Cortex of kidney (tissue), 1 donor: ENCODE measurements at places on chromosomes 5 and 9.

GRCh38 chr5:114458726-114459125 is 96.9 kb downstream of the KCNN2 start:
- DNase-seq: no peak

- DNase-seq: no peak
Measured at GRCh38 chr9:107635101-107635802, 145.7 kb upstream of the KLF4 start.

- DNase-seq: no peak
Measured at GRCh38 chr5:43041669-43042175, 1.6 kb upstream of the ANXA2R start.

- no peak for DNase-seq
Measured at GRCh38 chr9:109454041-109454440, 44.1 kb downstream of the PTPN3 start.

DNA sequence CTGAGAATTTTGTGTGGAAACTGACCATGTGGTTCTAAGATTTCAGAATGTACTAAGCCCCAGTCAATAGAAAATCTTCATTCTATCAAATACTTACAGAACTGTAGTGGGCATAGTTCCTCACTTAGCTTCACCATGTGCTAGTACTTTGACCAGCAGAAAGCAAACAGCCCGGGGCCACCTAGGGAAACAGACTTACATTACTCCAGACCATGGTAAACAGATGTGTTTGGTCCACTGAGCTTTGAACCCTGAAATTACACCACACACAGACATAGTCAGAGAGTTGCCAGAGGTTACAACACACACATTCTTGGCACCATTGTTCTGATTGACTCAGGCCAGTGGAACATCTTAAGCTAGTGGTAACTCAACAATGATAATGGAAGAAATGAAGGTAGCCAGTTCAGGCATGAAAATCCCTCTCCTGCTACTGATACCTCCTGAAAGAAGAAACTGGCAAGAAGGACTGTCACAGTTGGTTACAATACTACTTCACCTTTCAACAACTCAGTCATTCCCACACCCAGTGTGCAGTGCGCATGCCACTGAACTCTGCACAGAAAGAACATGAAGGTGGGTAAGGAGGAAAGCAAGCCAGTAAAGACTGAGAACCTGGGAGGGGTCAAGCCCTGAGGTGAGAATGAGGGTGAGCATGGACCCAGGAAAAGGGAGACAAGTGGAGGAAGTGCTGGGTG is 18.7 kb upstream of the LECT2 start:
- no peak for DNase-seq

DNA sequence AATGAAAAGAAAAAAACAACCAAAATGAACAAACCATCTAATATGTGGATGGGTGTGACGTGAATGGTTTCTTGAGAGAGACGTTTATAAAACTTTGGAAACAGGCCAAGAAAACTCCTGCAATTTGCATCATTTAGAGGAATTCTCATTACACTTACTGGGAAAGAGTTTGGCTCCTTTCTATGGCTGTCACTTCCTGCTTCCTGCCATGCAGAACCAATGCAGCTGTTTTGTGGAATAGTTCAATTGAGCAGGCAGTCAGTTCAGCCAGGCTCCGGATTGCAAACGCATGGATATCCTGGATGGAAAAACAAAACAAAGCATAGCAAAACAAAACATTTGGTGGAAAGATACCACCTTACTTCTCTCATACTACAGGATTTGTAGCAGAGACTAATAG is 36.6 kb downstream of the FAM114A2 start:
- no peak for DNase-seq

- no peak for DNase-seq
Measured at GRCh38 chr5:180072556-180072955, 997 bp upstream of the RNF130 start.

DNA sequence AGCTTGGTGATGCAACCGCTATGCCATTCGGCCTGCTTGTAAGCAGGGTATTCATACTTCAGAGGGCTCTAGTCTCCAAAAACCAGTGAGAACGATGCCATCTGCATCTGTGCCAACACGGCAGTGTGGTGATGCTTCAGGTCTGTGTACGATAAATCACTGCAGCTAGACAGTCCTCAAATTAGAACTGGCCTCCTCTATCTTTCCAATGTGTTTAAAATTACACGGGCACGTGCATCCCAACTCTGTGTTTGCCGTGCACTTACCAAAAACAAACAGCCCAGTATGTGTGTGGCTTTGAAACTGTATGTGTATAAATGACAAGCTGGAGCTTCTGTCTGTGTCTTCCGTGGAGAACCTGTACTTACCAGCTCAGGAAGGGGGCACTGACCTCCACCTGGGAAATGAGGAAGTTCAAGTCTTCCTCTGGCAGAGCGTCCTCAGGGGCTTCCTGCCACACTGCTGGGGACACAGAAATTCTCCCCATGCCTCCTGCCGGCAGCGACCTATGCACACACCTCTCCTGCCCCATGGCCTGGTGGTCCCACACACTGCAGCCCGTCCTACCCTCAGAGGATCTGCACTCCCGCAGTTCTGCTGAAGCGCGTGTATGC is 12.3 kb downstream of the MED10 start:
- no peak for DNase-seq

DNA sequence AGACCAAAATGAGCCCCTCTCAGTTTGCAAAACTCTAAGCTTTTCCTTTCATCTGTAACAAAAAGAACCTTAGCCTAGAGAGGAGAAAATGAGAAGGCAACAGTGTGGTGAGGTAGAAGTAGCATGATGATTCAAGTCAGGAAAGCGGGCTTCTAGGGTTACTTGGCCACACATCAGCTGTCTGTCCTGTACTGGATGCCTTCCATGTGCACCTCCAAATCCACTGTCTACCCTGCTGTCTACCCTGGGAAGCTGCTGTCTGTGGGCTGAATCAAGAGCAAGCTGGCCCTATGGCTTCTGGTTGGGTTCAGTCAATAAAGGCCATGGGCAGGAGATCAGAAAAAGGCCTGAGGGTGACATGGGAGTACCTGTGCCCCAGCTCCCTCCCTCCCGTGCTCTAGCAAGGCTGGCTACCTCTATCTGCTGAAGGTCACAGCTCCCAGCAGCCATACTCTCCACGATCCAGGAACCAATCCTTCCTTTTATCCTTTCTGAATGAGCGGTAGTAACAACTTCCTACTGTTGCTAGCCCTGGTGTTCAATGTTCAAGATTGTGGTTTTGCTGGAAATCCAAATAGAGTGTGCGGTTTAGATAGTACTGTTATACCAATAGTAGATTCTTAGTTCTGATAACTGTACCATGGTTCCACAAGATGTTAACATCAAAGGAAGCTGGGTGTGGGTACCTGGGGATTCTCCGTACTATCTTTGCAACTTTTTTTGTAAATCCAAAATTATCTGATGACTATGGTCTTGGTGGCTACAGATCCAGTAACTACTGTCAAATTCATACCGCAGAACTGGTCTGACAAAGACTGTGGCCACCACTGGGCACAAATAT is 191.0 kb downstream of the ESM1 start:
- no peak for DNase-seq

DNA sequence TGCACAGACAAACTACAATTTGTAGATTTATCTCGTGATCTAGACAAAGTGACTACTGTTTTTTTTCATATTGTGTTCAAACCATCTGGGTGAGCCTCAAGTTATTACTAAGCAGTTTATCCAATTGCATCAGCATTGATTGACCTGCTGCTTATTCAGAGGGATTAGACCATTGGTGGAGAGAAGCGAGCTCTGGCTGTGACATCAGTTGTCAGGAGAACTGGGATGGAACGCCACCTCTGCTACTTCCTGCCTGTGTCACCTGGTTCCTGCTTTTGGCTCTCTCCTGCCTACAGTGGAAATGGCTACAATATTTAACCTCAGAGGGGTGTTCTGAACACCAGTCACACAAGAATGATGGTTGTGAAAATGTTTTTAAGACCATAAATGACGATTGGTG is 12.1 kb downstream of the NR4A3 start:
- DNase-seq: no peak

GRCh38 chr5:156681265-156681664 is 168.8 kb upstream of the PPP1R2B start:
- DNase-seq: no peak

DNA sequence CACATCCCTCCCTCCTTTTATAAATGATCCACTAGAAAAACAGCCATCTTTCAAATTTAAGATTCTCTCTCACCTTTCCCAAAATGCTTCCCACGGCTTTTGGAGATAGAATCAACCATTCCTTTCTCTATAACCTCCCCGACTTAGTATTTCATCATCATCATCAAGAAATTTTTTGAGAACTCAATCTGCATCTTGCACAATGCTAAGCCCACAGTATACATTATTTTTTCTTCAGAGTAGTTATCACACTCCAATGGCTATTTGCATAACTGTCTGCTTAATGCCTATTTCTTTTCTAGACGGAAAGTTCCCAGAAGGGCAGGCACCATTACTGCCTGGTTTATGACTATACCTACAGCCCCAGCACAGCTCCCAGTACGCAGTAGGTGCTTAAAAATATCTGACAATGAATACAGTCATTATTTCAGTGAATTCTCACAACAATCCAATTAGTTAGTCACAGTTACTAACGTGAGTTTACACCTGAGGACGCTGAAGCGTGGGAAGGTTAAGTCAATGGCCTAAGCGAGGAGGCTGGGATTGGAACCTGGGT is 212.7 kb downstream of the TTLL11 start:
- no peak for DNase-seq

- DNase-seq: no peak
Measured at GRCh38 chr5:150068961-150069645, 17.3 kb downstream of the CSF1R start.
